ENCODE measurements at places on chromosomes 4 and X.

DNA sequence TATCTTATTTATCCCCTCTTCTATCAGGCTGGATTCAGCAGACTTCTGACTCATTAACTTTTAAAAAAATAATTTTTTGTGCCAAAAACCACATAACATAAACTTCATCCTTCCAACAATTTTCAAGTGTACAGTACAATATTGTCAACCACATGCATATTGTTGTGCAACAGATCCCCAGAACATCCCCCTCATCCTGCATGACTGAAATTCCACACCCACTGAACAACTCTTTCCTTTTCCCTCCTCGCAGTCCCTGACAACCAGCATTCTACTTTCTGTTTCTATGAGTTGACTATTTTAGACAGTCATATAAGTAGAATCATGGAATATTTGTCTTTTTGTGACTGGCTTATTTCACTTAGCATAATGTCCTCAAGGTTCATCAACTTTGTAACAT is 2.2 kb upstream of the MID2 start:
- no peak for DNase-seq

- no peak for DNase-seq
Measured at GRCh38 chrX:22516893-22517292, 244.2 kb downstream of the CBLL2 start.

- no peak for DNase-seq
Measured at GRCh38 chr4:130646886-130647285, 1550.9 kb downstream of the C4orf33 start.

DNA sequence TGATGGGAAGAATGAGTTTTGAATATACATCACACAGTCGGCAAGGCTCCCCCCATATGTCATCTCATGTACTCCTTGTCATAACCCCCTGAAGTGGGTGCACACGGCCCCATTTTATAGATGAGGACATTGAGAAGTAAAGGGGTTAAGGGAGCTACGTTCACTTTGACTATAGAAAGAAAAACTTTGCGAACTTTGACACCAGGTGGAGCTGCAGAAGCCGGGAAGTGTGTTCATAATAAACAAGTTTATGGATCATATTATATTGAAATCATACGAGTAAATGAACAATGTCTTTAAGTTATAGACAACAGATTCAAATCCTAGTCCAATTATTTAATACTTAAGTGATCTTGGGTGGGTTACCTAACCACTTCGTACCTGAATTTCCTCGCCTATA is 203.8 kb upstream of the PITX2 start:
- DNase-seq = no peak

- DNase-seq = no peak
Measured at GRCh38 chrX:151812661-151813060, 78.1 kb downstream of the CNGA2 start.

DNA sequence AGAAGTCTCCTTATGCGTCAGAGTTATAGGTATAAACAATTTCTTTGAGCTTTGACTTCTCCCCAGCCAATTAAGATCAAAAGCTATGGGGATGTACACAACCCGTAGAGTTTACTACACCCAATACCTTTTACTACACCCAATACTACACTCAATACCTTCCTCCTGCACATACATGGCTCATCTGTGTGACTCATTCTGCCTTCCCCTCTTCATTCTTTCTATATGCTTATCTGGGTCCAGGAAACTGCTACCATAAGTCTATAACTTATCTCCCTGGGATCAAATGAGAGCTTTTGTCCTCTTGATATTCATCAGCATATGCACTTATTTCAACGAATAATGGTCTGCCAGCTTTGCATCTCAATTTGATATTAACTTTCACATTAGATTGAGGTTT is 28.2 kb downstream of the ANKRD50 start:
- no peak for DNase-seq

DNA sequence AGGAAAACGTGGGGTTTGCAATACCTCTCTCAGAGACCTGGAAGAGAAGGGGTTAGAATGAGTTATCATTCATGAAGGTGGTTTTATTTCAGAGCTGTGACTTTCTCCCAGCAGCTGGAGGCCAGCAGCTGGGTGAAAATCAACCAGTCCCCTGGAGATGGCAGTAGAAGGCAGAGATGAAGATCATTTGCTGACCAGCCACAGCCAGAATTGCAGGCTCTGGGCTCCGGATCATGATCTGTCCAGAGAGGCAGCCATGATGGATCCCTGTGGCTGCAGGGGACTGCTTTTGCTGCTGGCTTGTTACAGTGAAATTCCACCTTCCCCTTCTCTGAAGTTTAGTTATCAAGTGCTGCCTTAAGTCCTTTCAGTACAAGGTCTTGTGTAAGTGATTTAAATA is 46.9 kb upstream of the TAB3 start:
- no peak for DNase-seq

- no peak for DNase-seq
Measured at GRCh38 chr4:23238848-23239247, 546.1 kb downstream of the GBA3 start.

GRCh38 chrX:11422525-11422857 is 129.3 kb downstream of the AMELX start:
- DNase-seq = no peak

- DNase-seq = no peak
Measured at GRCh38 chr4:172061204-172061603, 248.0 kb downstream of the GALNTL6 start.

- DNase-seq = no peak
Measured at GRCh38 chr4:146159384-146160058, 16.0 kb upstream of the LSM6 start.

DNA sequence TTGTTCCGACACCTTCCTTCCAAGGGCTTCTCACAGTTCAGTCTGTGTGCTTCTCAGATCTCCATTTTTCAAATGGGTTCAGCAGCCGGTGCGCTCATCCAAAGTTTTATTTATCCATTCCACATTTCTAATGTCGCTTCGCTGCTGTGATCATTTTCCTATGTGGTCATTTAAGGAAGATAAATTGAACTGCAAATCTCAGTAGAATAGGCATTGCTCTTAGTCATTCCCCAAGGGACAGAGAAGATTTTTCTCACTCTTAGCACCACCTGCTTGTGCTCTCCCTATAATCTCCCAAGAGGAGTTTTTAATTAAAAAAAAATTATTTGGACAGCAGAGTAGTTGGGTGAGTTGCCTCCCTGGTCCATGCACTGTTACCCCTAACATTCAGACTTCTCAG is 278.9 kb upstream of the GATB start:
- DNase-seq = no peak

All from right kidney (tissue), 9 donors.